ENCODE measurements at places on chromosomes 4 and X.

GRCh38 chr4:38132107-38132673, 172.0 kb downstream of the PTTG2 start:
- DNase-seq = no peak

GRCh38 chr4:10082459-10083272, 33.9 kb downstream of the WDR1 start:
- DNase-seq = no peak

DNA sequence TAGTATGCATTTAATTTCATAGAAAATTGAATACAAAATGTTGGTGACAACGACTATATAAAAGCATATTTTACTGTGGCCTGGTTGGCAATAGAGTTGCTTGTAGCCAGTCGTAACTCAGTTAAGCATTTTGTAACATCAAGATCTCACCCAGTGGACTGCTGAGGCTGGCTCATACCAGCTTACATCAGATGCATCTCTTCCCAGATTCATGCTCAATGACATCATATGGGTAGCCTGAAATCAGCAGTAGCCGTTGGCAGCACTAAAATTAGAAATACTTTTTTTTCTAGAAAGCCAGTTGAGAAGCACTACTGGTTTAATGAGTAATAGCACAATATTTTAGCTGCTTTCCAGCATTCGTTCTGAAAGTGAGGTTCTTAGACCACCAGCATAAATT, 341.2 kb downstream of the TECRL start:
- no peak for DNase-seq

- no peak for DNase-seq
These were observed 94.1 kb downstream of the GC start for GRCh38 chr4:71689822-71690221.

DNA sequence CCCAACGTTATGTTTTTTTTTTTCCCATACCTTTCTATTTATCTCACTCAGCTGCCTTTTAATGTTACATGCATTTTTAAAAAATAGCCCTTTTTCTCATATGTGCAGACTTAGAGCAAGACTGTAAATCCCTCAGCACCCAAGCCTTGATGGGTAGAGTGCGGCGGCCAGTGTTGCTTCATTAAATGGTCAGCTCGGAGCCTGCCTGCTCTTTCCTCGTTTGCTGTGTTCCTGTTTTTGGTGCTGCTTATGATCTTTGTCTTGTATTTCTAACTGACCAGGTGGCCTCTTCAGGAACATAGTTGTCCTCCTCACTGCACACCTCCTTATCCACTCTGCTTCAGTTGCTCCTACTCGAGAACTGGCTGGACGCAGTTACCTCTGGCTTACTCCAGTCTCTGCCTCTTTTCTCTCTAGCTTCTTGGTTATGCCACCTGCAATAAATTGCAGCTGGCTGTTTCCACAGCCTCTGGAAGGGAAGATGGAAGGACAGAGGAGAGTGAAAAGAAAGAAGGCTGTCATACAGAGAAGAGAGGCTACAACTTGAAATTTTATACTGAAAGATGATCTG, 10.7 kb downstream of the RBPJ start:
- no peak for DNase-seq

- no peak for DNase-seq
These were observed 852.9 kb downstream of the TECRL start for GRCh38 chr4:63556332-63556731.

GRCh38 chrX:149372866-149373265, 132.2 kb downstream of the IDS start:
- no peak for DNase-seq

DNA sequence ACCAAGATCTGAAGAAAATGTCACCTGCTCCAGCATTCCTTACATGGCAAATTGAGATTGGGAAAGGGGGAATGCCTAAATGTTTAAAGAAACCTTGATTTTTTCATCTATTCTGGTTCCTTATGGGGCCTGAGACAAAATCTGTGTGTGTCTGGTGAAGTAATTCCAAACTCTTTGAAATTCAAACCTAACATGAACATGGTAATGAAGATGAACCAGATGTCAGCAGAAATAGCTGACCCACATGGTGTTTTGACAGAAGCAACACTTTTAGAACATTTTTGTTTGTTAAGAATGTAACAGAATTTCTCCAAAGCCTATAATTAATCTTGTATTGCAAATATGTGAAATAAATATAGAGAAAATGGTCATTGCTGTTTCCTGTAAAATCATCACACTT, 133.0 kb downstream of the PARM1 start:
- DNase-seq = no peak

DNA sequence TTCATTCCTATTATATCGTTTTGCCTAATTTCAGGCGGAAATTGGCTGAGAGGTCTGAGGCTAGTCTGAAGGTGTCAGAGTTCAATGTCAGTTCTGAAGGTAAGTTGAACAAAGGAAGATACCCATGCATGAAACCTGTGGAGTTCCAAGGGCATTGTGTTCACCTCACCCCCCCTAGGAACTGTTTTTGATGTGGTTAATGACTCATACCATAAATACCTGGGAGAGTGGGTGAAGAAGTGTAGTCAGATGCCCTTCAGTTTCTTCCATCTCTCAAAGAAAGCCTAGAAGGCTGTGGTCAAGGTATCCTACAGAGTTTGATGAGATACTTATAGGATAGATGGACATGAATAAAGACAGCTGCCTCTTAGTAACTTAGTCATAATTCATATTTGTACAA, 2.7 kb downstream of the UTP14A start:
- DNase-seq = no peak

DNA sequence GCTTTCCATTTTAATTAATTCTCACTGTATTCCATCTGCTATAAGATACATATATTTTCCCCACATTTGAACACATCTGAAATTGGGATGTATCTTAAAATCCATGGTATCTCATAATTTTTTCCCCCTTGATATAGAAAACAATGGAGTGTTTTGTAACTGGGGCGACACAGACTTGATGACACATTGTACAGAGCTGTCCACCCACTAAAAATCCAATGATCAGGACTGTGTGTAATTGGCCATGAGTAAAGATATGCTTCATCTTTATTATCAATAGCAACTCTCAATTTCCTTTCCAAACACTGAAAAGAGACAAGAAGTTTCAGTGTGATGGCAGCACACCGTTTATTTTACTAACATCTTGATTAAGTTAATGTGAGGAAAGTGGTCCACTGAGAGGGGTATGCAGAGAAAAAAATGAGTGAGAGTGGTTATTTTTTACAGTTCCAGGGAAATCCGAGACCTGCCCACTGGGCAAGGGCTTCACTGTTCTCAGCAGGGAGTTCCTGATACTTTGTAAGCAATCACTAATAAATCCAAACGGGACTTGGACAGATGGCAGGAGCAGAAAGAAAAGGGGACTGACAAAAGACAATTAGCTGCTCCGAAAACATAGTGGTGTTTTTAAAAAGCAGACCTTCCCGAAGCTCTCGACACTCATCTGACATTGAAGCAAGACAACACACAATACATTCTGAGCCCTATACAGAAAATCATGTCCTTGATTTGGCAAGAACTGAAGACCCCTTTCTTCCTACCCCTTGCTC, 149.4 kb downstream of the TSPAN5 start:
- DNase-seq = no peak

DNA sequence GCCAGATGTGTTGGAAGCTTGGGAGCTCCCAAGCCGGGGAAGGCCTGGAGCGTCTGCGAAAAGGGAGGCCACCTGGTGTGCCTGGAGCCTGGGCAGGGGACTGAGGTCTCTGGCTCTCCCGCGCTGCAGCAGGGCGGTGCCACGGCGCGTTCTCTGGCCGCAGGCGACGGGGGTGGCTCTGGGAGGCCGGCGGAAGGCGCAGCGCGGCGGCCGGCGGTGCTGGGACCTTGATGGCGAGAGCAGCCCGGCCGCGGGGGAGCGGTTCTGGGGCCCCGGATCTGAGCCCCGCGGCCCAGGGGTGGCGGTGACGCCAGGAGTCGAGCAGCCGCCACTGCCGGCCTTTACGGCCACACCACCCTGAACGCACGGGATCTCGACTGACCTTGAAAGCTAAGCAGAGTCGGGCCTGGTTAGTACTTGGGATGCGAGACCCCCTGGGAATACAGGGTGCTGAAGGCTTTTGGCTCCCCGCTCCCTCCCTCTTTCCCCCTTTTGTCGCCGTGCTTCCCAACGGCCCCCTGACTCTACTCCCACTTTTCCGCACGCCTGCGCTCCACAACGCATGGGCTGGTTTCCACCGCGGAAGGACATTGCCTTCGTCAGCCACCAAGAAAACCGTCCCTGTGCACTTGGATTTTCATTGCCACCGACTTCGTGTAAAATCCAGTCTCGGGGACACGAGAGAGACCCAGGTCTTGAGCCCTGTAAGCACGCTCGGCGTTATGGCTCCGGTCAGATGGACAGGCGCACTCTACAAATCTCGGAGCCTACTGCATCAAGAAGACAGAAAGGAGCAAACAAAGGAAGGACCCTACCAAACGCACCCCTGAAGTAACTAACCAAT, 9.5 kb downstream of the FRG2 start:
- DNase-seq = no peak

DNA sequence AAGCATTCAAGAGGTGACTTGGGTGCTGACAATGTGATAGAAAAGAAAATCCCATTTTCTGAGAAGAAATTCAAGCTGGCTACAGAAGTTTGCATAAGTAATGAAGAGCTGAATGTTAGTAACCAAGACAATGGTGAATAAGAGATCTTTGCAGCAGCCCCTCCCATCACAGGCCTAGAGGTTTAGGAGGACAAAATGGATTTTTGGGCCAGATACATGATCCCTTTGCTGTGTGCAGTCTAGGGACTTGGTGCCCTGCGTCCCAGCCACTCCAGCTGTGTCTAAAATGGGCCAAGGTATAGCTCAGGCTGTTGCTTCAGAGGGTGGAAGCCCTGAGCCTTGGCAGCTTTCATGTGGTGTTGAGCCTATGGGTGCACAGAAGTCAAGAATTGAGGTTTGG, 107.0 kb upstream of the EPHA5 start:
- DNase-seq = no peak

DNA sequence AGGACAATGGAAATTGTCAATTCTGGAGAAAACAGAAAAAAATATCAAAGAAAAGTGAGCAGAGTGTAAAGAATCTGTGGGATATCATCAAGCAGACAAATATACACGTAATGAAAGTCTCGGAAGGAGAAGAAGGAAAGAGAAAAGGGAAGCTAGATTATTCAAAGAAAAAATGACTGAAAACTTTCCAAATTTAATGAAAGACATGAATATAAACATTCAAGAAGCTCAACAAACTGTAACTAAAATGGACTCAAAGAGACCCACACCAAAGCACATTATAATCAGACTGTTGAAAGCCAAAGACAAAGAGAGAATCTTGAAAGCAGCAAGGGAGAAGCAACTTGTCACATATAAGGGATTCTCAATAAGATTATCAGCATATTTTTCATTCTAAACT, 28.3 kb downstream of the PARM1 start:
- DNase-seq = no peak

- no peak for DNase-seq
These were observed 102.7 kb downstream of the HS3ST1 start for GRCh38 chr4:11326021-11326420.

DNA sequence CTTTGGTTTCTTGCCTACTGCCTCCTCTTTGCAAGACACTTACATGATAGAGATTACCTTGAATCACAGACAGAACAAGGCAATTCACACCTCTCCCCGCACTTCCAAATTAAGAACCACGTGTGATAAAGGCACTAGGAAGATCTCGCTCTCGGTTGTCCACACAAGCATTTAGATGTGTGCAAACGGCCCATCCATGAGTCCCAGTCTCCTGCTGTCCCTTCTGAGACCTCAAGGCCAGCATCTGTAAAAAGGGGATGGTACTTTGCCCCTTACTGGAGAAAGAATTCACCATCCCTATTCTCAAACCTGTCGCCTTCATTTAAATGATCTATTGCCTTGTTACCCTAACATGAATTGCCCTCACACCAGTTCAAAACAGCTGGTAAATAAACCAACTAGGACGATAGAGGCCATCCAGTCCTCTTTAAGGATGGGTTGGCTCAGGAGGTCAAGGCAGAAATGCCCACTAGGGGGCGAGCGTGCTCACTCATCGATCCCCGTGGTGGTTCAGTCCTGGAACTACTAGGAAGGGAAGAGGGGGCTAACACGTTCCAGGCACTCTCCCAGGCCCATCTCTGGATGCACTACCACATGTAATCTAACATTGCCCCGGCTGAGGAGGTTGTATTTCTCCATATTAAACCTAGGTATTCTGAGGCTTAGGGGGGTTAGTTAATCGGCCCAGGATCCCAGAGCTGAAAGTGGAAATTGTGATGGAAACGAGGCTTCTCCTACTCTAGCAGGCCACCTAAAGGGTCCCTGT, 95.8 kb downstream of the DHX15 start:
- peak; percentile 62 for DNase-seq

- no peak for DNase-seq
These were observed 518.8 kb upstream of the FTHL17 start for GRCh38 chrX:31590581-31591114.

DNA sequence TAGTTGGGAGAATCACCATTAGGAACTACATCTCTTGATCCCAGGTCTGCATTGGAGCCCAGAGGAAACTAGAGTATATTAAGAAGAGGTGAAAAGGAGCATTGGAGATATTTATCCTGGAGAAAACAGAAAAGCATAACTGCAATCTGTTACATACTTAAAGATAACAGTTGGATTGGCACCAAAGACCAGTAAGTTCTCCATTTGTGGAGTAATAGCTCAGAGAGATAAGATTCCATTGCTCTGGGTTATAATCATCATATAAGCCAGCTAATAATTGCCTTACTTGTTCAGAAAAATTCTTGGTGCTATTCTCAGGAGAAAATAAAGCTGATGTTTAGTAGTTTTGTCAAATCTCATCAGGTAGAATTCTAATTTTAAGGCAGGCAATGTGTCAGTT, 20.6 kb downstream of the GRPR start:
- DNase-seq = no peak

- DNase-seq = no peak
These were observed 14.8 kb downstream of the TBC1D1 start for GRCh38 chr4:37905533-37906169.

GRCh38 chrX:13419276-13419675, 99.4 kb upstream of the ATXN3L start:
- no peak for DNase-seq

DNA sequence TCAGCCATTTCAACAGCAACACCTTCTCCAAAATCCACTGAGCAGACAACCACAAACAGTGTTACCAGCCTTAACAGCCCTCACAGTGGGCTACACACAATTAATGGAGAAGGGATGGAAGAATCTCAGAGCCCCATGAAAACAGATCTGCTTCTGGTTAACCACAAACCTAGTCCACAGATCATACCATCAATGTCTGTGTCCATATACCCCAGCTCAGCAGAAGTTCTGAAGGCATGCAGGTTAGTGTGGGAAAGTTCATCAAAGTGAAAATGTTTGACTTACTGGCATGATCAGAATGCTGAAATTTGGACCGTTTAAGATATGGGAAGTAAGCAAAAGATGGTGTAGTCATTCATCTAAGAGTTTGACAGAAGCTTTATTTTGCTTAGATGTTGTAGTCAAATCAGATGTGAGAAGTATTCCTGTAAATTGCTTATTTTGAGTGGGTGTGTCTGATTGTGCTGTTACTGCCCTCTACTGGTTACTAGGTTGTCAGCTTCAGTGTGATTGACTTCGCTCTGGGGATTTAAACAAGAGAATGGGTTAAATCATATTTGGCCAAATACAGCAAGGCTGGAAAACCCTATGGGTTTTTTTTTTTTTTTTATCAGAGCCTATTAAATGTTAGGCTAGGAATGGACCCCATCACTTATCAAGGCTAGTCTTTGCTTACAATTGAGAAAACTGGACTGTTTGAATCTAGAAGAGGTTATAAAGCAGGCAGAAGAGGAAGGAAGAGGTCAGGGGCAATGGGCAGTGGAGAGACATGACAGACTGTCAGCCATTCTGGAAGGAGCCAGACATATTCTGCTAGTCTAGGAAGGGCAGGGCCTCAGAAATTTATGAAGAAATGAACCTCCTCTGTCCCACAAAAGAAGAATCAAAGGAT, 130.3 kb downstream of the DIPK2B start:
- no peak for DNase-seq

All from H54 (cell line).